Activated T-cell treated with anti-CD3 and anti-CD28 coated beads, Interleukin-2, amount 50 U/mL, for 24 hours (primary cell): ENCODE measurements at places on chromosomes 2 and 18.

DNA sequence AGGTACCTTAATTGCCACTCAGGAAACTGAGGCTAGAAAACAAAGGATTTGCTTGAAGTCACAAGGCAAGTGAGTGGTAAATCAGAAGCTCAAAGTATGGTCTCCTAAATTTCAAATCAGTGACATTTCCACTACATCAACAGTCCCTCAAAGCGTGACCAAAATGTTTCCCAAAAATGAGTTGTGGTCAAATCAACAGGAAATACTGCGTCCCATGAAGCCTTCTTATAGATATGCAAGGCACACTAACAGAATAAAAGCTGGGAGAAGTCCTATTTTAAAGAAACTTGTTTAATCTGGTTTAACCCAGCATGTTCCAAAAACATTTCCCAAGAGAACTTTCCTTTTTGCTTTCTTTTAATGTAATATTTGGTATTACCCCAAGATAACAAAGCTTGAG lies 249.4 kb downstream of the EXOC6B start:
- H3K27me3 ChIP-seq = no peaks in the 10 kb centered on the region
- no peak overlapping the region for H3K27ac ChIP-seq
- DNase-seq = no peak
- H3K4me1 ChIP-seq = no peaks in the 10 kb centered on the region

DNA sequence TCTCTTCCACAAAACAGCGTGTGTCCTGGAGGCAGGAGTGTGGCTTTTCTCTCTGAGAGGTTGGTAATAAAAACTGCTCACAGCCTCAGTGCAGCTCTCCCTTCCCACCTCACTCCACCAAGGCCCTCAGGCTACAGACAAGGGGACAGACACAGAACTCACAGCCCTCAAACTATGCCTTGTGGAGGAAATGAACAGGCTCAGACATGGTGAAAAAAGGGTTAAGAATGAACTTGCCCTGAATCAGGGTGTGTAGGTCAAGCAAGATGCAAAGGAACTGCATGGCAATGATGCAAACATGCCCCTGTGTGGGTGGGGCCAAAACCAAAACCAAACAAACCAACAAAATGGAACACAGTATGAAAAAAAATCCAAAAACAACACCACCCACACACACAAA lies 125.8 kb downstream of the GALNT14 start:
- peaks cover 15% of the 10 kb centered on the region for H3K27me3 ChIP-seq
- H3K4me1 ChIP-seq = no peaks in the 10 kb centered on the region
- H3K36me3 ChIP-seq = no peaks in the 10 kb centered on the region
- no peak overlapping the region for H3K4me3 ChIP-seq
- DNase-seq = no peak

GRCh38 chr2:53512071-53512826 lies 255.4 kb upstream of the CHAC2 start:
- no peaks in the 10 kb centered on the region for H3K4me1 ChIP-seq
- no peak overlapping the region for H3K27ac ChIP-seq
- no peaks in the 10 kb centered on the region for H3K36me3 ChIP-seq
- DNase-seq = no peak
- H3K27me3 ChIP-seq = peaks cover 6% of the 10 kb centered on the region

DNA sequence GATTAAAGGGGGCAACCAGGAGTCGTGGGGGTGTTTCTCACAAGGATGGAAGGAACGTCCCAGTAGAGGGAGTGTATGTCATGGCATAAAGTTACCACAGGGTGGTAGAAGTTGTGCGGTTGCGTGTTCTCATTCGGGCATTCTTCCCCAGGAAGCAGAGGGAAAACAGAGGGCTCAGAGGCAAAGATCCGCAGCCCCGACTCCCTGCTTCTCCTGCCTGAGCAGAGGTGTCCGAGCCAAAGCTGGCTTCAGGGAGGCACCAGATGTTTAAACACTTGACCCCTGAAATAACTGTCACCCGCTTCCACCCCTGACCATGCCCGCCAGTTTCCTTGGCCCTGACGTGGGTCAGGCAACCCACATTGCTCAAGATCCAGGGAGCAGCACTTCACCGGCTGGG lies 83.7 kb downstream of the EN1 start:
- no peak overlapping the region for H3K27ac ChIP-seq
- peaks cover 53% of the 10 kb centered on the region for H3K27me3 ChIP-seq
- no peak for DNase-seq
- no peak overlapping the region for H3K4me3 ChIP-seq
- no peaks in the 10 kb centered on the region for H3K36me3 ChIP-seq

DNA sequence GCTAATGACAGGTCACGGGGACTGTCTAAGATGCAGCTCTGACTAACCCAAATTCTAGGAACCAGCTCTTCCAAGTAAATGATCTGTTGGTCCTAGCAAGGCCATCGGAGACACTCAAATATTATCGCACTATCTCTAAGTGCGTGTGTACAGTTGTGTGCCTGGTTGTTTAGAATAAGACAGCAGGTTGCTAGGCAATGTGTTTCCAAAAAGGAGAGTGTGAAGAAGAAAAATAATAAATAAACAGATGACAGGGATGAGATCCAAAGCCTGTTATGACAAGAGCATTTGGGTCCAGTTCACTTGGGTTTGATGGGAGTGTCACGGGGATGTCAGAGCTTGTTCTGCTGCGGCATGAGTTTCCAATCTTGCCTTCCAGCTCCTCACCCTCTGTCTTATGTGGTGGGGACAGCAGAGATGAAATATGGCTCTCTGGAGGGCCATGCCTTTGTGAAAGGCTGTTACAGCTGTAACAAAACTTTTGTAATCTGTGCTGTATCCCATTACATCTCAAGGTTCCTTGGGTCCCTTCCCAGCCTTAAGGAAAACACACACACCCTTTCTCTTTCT lies 127.5 kb upstream of the TNP1 start:
- H3K4me3 ChIP-seq = no peak overlapping the region
- no peak for DNase-seq
- H3K27ac ChIP-seq = no peak overlapping the region
- H3K27me3 ChIP-seq = peaks cover 7% of the 10 kb centered on the region
- H3K4me1 ChIP-seq = no peaks in the 10 kb centered on the region

DNA sequence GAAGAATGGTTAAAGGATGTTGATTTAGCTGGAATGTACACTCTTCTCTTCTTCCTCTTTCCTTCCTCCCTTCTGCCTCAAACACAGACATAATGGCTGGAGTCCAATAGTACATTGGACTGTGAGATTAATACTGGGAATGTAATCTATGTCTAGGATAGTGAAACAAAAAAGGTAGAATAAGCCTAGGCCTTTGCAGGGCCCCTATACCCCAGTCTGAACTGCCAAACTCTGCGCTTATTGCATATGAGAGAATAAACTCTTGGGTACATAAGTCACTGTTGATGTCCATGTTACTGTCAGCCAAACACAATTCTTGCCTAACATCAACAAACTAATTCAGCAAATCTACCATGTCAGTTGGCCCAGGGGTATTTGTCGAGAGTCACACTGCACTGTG lies 29.7 kb upstream of the CCDC150 start:
- DNase-seq = no peak
- H3K36me3 ChIP-seq = no peaks in the 10 kb centered on the region
- H3K27me3 ChIP-seq = no peaks in the 10 kb centered on the region
- no peak overlapping the region for H3K27ac ChIP-seq
- H3K4me1 ChIP-seq = no peaks in the 10 kb centered on the region
- no peak overlapping the region for H3K4me3 ChIP-seq

DNA sequence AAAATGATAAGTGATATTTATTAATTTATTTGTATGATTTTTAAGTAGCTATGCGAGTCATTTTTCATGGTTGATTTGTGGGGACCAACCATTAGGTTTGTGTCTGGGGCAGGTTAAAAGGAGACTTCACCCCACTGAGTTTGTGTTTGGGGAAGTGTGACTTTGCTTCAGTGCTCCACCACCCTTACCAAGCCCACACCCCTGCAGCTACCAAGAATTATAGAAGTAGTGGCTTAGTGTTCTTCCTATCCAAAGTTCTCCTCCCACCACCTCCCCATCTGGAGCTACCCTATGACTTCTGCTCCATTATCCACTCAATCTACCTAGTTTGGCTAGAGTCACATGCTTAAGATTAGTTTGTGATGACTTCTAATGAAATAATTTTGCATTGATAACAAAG lies 182.1 kb upstream of the ZEB2 start:
- H3K27ac ChIP-seq = no peak overlapping the region
- H3K27me3 ChIP-seq = peaks cover 7% of the 10 kb centered on the region
- H3K4me1 ChIP-seq = peaks cover 2% of the 10 kb centered on the region
- no peaks in the 10 kb centered on the region for H3K36me3 ChIP-seq
- DNase-seq = no peak

GRCh38 chr2:66803726-66804125 lies 368.8 kb downstream of the MEIS1 start:
- no peaks in the 10 kb centered on the region for H3K27me3 ChIP-seq
- no peaks in the 10 kb centered on the region for H3K4me1 ChIP-seq
- H3K27ac ChIP-seq = no peak overlapping the region

GRCh38 chr2:120206022-120206581 lies 17.1 kb downstream of the TMEM185B start:
- H3K4me1 ChIP-seq = peaks cover 2% of the 10 kb centered on the region
- H3K36me3 ChIP-seq = no peaks in the 10 kb centered on the region
- peak; percentile 70 for DNase-seq
- H3K27me3 ChIP-seq = no peaks in the 10 kb centered on the region
- no peak overlapping the region for H3K4me3 ChIP-seq

DNA sequence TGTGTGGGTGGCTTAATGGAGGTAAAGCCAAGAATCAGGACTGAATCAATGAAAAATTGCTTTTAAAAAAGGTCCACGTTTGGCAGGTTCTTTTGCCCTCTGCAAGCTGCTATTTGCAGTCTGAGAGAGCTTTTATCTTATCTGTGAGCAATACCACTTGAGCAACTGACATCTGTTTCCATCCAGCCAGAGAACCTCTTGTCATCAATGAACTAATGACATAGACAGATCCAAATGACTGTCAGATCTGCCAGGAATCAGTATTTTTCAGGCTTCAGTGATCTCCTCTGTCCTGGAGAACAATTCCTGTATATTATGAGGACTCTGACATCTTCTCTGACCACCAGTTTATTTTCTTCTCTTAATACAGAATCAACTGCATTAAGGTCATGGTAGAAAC lies 608.1 kb downstream of the LRP1B start:
- no peak overlapping the region for H3K4me3 ChIP-seq
- no peak overlapping the region for H3K27ac ChIP-seq
- no peaks in the 10 kb centered on the region for H3K4me1 ChIP-seq
- DNase-seq = no peak
- no peaks in the 10 kb centered on the region for H3K27me3 ChIP-seq

DNA sequence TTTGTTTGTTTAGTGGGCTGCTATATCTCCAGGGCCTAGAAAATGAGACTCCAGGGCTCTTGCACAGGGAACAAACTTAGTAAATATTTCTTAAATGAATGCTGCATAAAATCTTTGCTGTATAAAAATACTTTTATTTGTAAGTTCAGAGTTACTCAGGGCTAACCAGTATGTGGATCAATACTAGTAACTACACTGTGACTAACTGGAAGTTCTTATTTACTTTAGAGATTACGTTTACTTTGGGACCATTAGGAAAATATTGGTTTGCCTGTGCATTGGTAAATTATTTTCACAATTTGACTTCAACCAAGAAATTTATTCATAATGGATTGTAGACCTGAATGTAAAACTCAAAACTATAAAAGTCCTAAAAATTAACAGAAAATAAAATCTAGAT lies 575.5 kb downstream of the RNF144A start:
- peaks cover 10% of the 10 kb centered on the region for H3K4me1 ChIP-seq
- H3K27me3 ChIP-seq = no peaks in the 10 kb centered on the region
- no peak overlapping the region for H3K4me3 ChIP-seq
- H3K27ac ChIP-seq = no peak overlapping the region

DNA sequence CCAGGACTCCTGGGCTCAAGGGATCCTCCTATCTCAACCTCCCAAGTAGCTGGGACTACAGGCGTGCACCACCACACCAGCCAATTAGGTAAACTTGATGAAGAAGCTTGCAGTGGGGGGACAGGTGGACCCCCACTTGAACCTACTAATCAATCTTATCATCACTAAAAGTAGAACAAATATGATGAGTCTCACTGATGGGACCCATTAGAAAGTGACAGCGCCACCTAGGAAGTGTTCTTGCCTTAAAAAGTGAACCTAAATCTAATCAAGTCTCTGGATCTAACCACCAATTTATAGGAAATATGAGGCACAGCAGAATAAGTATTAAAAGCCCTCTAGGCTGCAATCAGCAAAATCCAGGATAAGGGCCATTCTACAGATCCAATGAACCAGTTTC lies 79.2 kb downstream of the BIN1 start:
- H3K27ac ChIP-seq = no peak overlapping the region
- peaks cover 10% of the 10 kb centered on the region for H3K27me3 ChIP-seq
- H3K4me3 ChIP-seq = no peak overlapping the region
- no peak for DNase-seq

DNA sequence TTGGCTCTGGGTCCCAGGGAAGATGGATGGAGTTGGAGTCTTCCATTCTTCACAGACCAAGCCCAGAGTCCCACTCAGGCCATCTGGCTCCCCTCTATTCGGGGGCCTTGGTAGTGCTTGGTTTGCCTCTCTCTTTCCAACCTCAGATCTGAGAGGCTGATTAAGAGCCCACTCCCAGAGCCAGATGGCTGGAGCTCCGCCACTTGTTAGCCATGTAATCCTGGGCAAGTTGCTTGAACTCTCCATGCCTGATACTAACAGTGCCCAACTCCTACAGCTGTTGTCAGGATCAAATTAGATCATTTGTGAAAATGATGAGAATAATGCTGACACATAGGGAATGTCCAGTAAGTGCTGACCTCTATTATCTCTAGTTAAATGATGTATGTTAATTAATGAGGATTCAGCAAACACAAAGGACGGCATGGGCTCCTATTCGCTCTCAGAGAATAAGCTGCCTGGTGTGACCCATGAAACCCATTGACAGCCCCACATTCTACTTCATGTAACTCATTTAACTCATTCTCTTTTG lies 46.6 kb upstream of the SLC14A1 start:
- no peaks in the 10 kb centered on the region for H3K36me3 ChIP-seq
- DNase-seq = no peak
- H3K4me3 ChIP-seq = no peak overlapping the region
